Lower leg skin (tissue), 4 donors: ENCODE measurements at places on chromosomes 3 and 15.

- no peak for DNase-seq
Measured at GRCh38 chr3:111874177-111874820, 15.2 kb downstream of the PHLDB2 start.

DNA sequence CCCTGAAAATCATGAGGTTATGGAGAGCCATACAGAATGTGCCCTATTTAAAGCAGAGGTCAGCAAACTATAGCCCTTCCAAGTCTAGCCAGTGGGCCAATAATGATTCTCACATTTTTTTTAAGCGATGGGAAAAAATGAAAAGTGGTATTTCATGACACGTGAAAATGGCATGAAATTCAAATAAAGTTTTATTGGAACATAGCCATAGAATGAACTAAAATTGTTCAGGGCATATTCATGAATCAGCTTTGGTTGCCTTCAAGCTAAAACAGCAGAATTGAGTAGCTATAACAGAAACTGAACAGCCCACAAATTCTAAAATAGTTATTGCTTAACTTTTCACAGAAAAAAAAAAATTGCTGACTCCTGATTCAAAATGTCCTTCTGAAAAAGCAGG lies 104.5 kb downstream of the TFG start:
- DNase-seq, result no peak

GRCh38 chr15:74842581-74843444 lies at the start of gene ULK3:
Gene ULK3, minus strand, starts transcription at chr15:74843156. Its CDS starts 51 bp downstream, at chr15:74843105.
- DNase-seq, result peak; percentile 88

DNA sequence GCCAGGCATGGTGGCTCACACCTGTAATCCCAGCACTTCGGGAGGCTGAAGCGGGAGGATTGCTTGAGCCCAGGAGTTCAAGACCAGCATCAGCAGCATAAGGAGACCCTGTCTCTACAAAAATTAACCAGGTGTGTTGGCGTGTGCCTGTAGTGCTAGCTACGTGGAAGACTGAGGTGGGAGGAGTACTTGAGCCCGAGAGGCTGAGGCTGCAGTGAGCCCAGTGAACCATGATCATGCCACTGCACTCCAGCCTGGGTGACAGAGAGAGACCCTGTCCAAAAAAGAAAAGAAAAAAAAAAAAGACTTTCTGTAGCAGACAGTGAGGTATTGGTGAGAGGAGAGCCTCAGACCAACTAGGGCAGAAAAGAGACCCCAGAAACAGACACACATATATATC lies 263.8 kb downstream of the XXYLT1 start:
- DNase-seq, result peak; percentile 82

GRCh38 chr3:64414043-64414442 lies 188.8 kb upstream of the PRICKLE2 start:
- no peak for DNase-seq

- no peak for DNase-seq
Measured at GRCh38 chr3:134527037-134527436, 41.2 kb downstream of the CEP63 start.
